Activated T-helper 17 cell treated with anti-CD3 and anti-CD28 coated beads, Interleukin-2, amount 50 U/mL, for 72 hours (primary cell): ENCODE measurements at places on chromosomes 16 and 17. TPM values are rescaled to one million over a fixed set of nuclear protein-coding genes. Genes with fewer than 3 reads are reported as not detected.
A peak's percentile ranks its signal among the peaks of the same experiment; 100 is the strongest.

TMEM92 gene
- 0.16 TPM for total RNA-seq

TBC1D3H gene
- total RNA-seq: not detected

COX10 gene
- total RNA-seq: 30.1 TPM

HBA1 gene
- total RNA-seq: not detected

CBFB gene
- 214 TPM for total RNA-seq

WBP2 gene
- 67.4 TPM for total RNA-seq

- peaks cover 15% of the 10 kb centered on the region for H3K36me3 ChIP-seq
- peak overlapping the region; percentile 95 for H3K4me3 ChIP-seq
- peaks cover 6% of the 10 kb centered on the region for H3K4me1 ChIP-seq
- no peak overlapping the region for H3K27ac ChIP-seq
- ATAC-seq: peak; percentile 1
Measured at GRCh38 chr16:635573-636205, 416 bp downstream of the METTL26 start.

- ATAC-seq: no peak
- no peak overlapping the region for H3K27ac ChIP-seq
- peaks cover 10% of the 10 kb centered on the region for H3K27me3 ChIP-seq
- H3K36me3 ChIP-seq: no peaks in the 10 kb centered on the region
- no peak overlapping the region for H3K4me3 ChIP-seq
- H3K4me1 ChIP-seq: no peaks in the 10 kb centered on the region
Measured at GRCh38 chr17:70597774-70598173, 428.4 kb downstream of the KCNJ2 start.

GRCh38 chr17:10295728-10296343, 77.0 kb downstream of the MYH13 start:
- peaks cover 9% of the 10 kb centered on the region for H3K27me3 ChIP-seq
- H3K36me3 ChIP-seq: no peaks in the 10 kb centered on the region
- no peaks in the 10 kb centered on the region for H3K4me1 ChIP-seq

GRCh38 chr16:3618769-3619141, 7.3 kb upstream of the SLX4 start:
- H3K4me3 ChIP-seq: no peak overlapping the region
- H3K36me3 ChIP-seq: peaks cover 18% of the 10 kb centered on the region
- H3K4me1 ChIP-seq: peaks cover 17% of the 10 kb centered on the region
- H3K27ac ChIP-seq: peak overlapping the region; percentile 58

DNA sequence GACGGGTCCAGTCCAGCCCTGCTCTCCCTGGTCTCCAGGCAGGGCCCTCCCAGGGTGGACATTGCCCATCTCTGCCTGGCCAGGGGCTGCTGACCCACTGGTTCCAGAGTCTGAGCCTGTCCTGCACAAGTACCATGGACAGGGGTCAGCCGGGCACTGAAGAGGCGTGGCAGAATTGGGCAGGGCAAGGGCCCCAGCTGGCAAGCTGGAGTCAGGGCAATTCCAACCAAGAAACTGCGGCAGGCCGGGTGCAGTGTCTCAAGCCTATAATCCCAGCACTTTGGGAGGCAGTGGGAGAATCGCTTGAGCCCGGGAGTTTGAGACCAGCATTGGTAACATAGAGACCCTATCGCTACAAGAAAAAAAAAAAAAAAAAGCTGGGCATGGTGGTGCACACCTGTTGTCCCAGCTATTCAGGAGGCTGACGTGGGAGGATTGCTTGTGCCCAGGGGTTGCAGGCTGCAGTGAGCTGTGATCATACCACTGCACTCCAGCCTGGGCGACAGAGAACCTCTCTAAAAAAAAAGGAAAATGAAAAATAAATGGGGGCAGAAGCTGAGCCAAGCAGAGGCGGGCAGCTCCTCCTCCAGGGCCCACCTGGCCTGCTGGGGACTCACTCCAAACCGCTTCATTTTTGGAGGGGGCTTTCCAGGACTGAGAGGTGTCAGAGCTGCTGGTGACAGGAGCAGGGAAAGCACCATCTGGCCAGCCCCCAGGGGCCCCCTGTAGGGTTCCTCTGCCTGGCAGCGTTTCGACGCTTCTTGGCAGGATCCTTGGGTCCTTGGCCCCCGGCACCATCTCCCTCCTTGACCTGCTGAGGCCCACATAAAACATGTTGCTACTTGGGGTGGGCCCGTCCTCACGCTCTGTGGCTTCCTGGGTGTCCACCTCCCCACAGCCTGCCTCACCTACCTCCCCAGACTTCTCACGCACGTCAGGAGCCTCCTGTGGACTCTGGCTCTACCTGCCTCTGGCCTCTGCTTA, 2.9 kb upstream of the MAFG start:
- no peak for ATAC-seq
- no peaks in the 10 kb centered on the region for H3K27me3 ChIP-seq
- no peak overlapping the region for H3K27ac ChIP-seq
- H3K36me3 ChIP-seq: peaks cover 24% of the 10 kb centered on the region

DNA sequence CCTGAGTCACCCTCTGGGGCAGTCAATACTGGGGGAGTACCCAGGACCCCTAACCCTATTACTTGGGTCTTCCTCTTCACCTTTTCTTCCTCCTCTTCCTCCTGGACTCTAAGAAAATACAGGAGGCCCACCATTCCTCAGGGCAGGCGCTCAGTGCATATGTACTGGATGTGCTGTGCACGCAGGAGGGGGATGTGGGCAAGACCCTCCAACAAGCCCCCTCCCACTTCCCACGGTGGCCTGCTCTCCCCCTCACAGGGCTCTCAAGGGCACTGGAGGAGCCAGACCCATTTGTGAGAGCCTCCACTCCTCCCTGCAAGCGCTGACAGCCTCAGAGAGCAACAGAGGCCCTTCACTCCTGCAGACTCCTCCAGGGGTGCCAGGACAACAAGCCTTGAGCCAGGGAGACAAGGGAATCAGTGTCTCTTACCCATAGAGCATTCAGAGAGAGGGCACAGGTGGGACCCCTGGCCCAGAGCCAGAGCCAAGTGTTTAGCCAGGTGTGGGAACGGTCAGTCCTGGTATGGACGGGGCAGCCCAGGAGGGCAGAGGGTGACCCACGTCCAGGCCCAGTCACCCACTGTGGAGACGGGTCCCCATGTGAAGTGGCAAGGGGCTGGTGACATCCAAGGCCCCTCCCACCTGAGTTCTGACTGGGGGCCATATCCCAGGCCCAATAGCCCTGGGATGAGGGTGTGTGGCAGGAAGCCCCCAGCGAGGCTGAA, 27.3 kb upstream of the KSR1 start:
- no peak overlapping the region for H3K27ac ChIP-seq
- no peak for ATAC-seq
- H3K27me3 ChIP-seq: peaks cover 3% of the 10 kb centered on the region
- no peak overlapping the region for H3K4me3 ChIP-seq
- H3K36me3 ChIP-seq: no peaks in the 10 kb centered on the region

DNA sequence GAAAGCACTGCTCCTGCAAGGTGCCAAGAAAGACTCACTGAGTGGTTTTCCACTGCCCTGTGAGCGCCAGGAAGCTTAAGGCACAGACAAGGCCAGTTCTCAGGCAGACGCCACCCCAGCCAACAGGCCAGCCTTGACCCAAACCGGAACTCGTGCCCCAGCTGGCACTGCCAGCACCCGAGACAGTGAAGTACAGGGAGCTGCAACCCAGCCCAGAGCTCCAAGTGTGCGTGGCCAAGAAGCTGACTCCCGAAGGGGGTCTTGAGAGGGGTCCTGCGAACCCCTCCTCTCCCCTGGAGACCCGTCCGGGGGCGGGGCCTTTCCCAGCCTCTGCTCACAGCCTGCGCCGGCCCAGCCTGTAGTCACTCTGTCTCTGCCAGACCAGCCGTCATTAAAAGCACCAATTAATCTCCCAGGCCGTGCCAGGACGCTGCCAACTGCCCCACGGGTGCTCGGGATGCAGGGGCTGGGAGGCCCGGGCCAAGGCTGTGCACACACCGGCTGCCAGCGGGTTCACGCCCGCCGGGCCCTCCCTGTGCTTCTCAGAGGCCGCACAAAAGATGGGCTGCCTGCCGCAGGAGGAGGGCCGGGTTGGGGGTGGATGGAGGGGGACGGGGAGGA, 4.4 kb upstream of the SOX8 start:
- no peak for ATAC-seq
- H3K27me3 ChIP-seq: no peaks in the 10 kb centered on the region
- H3K4me1 ChIP-seq: peaks cover 6% of the 10 kb centered on the region
- H3K36me3 ChIP-seq: no peaks in the 10 kb centered on the region

GRCh38 chr17:17741349-17742023, 60.2 kb downstream of the RAI1 start:
- H3K4me3 ChIP-seq: peak overlapping the region; percentile 42
- no peaks in the 10 kb centered on the region for H3K36me3 ChIP-seq
- no peak for ATAC-seq
- peak overlapping the region; percentile 65 for H3K27ac ChIP-seq
- no peaks in the 10 kb centered on the region for H3K27me3 ChIP-seq

GRCh38 chr16:82119405-82119804, 50.6 kb downstream of the MPHOSPH6 start:
- no peaks in the 10 kb centered on the region for H3K27me3 ChIP-seq
- H3K36me3 ChIP-seq: no peaks in the 10 kb centered on the region
- no peak for ATAC-seq
- H3K27ac ChIP-seq: no peak overlapping the region
- no peaks in the 10 kb centered on the region for H3K4me1 ChIP-seq

GRCh38 chr16:57574086-57574485, 31.6 kb downstream of the ADGRG5 start:
- ATAC-seq: no peak
- peak overlapping the region; percentile 86 for H3K27ac ChIP-seq
- H3K27me3 ChIP-seq: no peaks in the 10 kb centered on the region

DNA sequence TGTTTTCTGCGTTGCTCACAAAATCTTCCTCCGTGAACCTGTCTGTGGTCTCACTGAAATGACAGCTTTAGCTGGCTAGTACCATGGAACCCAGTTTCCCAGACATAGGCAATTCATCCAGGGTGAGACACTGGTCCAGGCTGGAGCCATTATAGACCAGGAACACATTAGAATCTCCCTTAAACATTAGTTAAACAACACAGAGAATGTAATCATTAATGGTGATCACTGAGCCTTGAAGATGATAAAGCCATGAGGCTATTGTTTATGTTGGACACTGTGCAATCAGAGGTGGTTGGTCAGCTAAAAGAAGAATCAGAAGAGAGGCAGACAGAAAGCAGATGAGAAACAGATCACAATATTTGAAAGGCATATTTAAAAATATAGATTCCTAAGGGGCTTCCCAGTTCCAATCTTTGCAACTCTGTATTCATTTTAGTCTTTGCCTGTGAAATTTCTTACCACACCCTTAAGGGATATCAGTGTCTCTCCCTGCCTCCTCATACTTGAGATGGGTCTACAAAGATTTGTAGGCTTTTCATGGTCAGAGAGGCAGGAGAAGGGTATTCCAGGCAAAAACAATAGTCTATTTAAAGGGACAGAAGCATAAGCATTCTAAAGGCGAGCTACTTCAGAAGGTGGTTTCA, 317.9 kb downstream of the MAP2K6 start:
- no peaks in the 10 kb centered on the region for H3K4me1 ChIP-seq
- H3K27me3 ChIP-seq: no peaks in the 10 kb centered on the region
- H3K4me3 ChIP-seq: no peak overlapping the region
- no peak overlapping the region for H3K27ac ChIP-seq
- ATAC-seq: no peak

GRCh38 chr16:80812593-80812992, 8.2 kb upstream of the CDYL2 start:
- no peak overlapping the region for H3K4me3 ChIP-seq
- peaks cover under 1% of the 10 kb centered on the region for H3K4me1 ChIP-seq
- H3K27ac ChIP-seq: no peak overlapping the region

DNA sequence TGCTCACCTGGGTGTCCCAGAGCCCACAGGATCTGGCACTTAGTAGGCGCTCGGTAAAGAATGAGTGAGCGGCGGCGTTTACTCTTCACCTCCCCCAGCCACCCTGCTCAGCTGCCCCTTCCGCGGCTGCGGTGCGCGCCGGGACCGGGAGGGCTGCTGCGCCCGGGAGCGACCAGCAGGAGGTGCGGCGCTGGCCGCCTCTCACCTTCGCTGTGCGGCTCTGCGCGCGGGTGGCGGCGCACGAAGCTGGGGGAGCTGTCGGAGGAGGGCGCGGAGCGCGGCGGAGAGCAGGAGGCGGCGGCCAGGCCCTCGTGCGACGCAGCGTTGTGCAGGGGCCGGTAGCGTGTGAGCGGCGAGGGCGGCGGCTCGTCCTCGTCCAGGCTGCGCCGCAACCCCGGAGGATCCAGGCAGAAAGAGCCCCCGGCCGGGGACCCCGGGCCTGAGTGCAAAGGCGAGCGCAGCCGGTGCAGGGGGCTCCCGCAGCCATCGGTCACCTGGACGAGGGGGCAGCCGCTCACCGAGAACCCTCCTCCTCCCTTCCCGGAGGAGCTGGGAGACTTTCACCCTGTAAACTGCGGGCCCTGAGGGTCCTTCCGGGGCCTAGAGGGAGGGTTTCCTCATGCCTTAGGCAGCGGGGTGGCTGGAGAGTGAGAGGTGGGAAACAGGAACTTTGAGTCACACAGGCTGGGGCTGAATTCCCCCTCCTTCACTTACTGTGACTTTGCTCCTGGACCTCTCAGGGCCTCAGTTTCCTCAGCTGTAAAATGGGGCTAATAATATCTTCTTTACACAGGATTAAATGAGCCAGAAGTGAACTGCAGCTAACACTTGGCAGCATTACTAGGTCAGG, 12.5 kb downstream of the SAMD14 start:
- H3K27me3 ChIP-seq: peaks cover 27% of the 10 kb centered on the region
- peak; percentile 80 for ATAC-seq
- no peak overlapping the region for H3K27ac ChIP-seq
- H3K4me1 ChIP-seq: peaks cover 5% of the 10 kb centered on the region

DNA sequence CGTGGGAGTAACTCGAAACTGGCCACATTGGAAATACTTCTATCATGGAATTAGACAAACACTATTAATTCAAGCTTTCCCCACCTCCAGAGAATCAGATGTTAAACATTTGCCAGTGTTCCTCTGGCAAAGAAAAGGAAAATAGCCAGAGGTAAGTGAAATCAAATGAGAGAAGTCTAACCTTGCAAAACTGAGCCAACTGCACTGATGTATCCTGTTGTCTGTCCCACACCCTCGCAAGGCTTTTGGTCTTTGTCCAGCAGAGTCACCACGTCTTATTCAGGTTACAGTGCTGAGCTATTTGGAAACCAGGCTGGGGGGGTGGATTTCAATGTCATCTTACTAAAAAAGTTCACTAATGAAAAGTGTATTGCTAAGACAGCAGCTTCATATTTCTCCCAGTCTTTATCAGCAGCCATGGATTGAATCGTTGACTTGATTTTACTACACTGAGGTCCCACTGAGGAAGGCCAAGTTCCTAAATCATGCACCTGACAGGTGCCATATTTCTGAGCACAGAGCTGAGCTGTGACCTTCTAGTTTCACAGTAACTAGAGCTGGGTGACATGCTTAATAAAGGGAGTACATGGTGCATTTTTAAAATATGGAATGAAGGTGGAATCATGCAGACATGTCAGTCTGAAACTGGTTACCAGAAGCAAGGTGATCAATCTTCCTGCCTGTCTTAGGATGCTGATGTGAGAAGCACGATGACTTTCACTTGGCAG, 85.2 kb upstream of the HSBP1 start:
- no peak for ATAC-seq
- H3K27me3 ChIP-seq: peaks cover 9% of the 10 kb centered on the region
